ENCODE measurements at places on chromosomes 3 and 15.

GRCh38 chr3:10426346-10427220 lies 78.8 kb downstream of the ATP2B2 start:
- no peak for DNase-seq

GRCh38 chr3:13582366-13583250 lies 33.7 kb downstream of the FBLN2 start:
- no peak for DNase-seq

DNA sequence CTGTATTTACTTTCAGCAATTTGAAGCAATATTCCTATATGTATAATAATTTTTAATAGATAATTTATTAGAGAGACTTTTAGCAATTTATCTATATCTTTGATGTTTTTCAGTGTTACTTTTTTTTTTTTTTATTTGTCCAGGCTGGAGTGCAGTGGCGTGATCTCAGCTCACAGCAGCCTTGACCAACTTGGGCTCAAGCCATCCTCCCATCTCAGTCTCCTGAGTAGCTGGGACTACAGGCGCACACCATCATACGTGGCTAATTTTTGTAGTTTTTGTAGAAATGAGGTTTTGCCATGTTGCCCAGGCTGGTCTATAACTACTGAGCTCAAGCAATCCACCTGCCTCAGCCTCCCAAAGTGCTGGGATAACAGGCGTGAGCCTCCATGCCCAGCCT lies 25.3 kb upstream of the SLTM start:
- DNase-seq, result no peak

GRCh38 chr3:107217172-107217571 lies 160.1 kb upstream of the CCDC54 start:
- no peak for DNase-seq

DNA sequence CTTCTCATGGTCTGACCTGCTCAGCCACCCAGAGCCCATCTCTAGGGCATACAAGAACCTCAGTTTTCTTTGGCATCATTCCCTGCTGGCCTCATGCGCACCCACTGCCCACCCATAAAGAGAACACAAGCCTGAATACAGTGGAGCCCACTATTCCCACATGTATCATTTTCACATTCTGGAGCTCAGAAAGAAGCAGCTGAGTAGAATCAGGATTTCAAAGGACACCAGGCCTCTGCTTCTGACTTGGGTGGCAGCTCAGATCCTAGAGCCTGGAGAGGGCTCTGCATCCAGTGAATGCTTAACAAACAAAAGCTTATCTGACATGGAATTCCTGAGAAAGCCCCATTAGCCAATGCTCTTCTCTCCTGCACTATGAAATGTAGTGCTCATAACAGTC lies 34.7 kb downstream of the RBP2 start:
- DNase-seq, result no peak

Measured in globus pallidus (tissue), 1 donor.